T-helper 2 cell treated with Interferon-gamma antibody and Interleukin-4, amounts not matched to agents 100 ng/mL and 5 ng/mL, for 36 hours (primary cell): ENCODE measurements at places on chromosomes 4 and X. TPM values are rescaled to one million over a fixed set of nuclear protein-coding genes. Genes with fewer than 3 reads are reported as not detected.

The UGT2A1 gene
- total RNA-seq = not detected in 2 replicates

The SERTM2 gene
- not detected in 2 replicates for total RNA-seq

The VSIG1 gene
- total RNA-seq = 6.7 and 9.0 TPM in 2 replicates

The RADX gene
- 8.0 and 9.0 TPM in 2 replicates for total RNA-seq

The NOX1 gene
- not detected in 2 replicates for total RNA-seq

The DOK7 gene
- total RNA-seq = not detected in 2 replicates

The OTUD6A gene
- not detected in 2 replicates for total RNA-seq

The NEUROG2 gene
- total RNA-seq = not detected in 2 replicates

The MAGEB10 gene
- not detected in 2 replicates for total RNA-seq

The DMRTC1B gene
- not detected in 2 replicates for total RNA-seq

The NPY1R gene
- not detected in 2 replicates for total RNA-seq

The HSFX3 gene
- total RNA-seq = not detected in 2 replicates
